Adrenal gland (tissue), 19 donors: ENCODE measurements at places on chromosomes 7 and 10. TPM values are rescaled to one million over a fixed set of nuclear protein-coding genes. Genes with fewer than 3 reads are reported as not detected.

ORAI2 gene
- 32.3 TPM for total RNA-seq

CLEC5A gene
- 1.9 TPM for total RNA-seq

DNA sequence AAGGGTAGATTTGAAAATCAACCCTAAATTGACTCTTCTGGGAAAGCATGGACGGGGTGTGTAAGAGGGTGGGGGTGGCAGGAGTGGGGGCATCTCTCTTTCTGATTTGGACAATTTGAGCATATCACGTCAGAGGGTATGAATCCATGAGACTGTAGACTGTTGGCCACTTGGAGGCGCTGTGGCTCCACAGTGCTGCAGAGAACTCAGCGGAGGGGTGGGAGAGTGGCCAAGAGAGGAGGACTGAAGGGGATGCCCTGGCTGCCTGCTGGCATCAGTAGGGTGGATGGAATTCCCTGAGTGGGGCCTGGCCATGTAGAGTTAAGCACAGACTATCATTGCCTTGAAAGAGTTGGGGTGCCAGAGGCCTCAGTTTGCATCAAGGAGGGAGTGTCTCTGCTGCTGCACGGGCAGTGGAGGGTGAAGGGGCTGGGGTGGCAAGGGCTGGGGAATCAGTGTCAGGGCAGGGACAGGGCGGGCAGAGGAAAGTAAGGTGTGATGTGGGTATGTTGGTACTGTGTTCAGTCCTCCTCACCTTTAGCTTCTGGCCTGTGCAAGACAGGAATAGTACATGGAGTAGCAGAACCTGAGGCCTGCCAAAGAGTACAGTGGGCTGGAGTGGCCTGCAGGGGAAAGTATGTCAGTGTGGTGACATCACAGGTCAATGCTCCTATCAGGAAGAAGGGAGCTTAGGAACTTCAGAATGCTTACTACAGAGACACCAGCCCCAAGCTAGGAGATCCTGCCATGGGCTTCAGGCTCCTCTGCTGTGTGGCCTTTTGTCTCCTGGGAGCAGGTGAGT is 133.5 kb upstream of the PRSS58 start:
- H3K27me3 ChIP-seq: no peaks in the 10 kb centered on the region
- H3K27ac ChIP-seq: no peak overlapping the region
- no peak for DNase-seq
- no peak overlapping the region for H3K4me3 ChIP-seq
- H3K4me1 ChIP-seq: no peaks in the 10 kb centered on the region

TRIM4 gene
- 37.0 TPM for total RNA-seq

- no peak overlapping the region for H3K4me3 ChIP-seq
- H3K36me3 ChIP-seq: no peaks in the 10 kb centered on the region
- no peaks in the 10 kb centered on the region for H3K4me1 ChIP-seq
- H3K27me3 ChIP-seq: no peaks in the 10 kb centered on the region
- H3K27ac ChIP-seq: no peak overlapping the region
- no peak for DNase-seq
Measured at GRCh38 chr7:46383605-46384004, 462.5 kb upstream of the IGFBP3 start.
